ENCODE measurements at places on chromosomes 7 and 10. TPM values are rescaled to one million over a fixed set of nuclear protein-coding genes. Genes with fewer than 3 reads are reported as not detected.

GRCh38 chr7:117011419-117012260 is 58.3 kb downstream of the ST7 start:
- DNase-seq = no peak

- DNase-seq = peak; percentile 32
Observed at GRCh38 chr7:510131-510481, 9.5 kb downstream of the PDGFA start.

DNA sequence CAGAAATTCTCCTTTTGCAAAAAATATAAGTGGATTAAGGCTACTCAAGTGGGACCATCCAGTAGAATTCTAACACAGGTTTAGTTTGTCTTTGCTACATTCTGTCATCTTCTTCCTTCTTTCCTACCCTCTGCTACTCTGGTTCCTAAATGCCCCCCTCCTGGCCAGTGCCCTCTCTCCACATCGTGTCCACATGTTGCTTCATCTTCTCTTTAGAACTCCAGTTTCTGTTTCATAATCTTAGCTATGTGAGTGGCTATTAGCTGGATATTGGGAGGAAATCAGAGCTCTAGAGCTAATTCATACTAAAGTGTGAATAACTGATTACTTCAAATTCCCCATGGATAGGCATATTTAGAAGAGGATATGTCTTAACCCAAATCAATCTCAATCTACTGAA is 528.5 kb downstream of the LRMDA start:
- DNase-seq = no peak

Gene C10orf143
- total RNA-seq = 1.3 TPM

Gene INA
- total RNA-seq = not detected

- DNase-seq = no peak
Observed at GRCh38 chr7:18962031-18962430, 155.4 kb downstream of the TWIST1 start.

Gene COL17A1
- 0.32 TPM for total RNA-seq

GRCh38 chr7:101935521-101936141 is 118.2 kb downstream of the CUX1 start:
- DNase-seq = peak; percentile 81

DNA sequence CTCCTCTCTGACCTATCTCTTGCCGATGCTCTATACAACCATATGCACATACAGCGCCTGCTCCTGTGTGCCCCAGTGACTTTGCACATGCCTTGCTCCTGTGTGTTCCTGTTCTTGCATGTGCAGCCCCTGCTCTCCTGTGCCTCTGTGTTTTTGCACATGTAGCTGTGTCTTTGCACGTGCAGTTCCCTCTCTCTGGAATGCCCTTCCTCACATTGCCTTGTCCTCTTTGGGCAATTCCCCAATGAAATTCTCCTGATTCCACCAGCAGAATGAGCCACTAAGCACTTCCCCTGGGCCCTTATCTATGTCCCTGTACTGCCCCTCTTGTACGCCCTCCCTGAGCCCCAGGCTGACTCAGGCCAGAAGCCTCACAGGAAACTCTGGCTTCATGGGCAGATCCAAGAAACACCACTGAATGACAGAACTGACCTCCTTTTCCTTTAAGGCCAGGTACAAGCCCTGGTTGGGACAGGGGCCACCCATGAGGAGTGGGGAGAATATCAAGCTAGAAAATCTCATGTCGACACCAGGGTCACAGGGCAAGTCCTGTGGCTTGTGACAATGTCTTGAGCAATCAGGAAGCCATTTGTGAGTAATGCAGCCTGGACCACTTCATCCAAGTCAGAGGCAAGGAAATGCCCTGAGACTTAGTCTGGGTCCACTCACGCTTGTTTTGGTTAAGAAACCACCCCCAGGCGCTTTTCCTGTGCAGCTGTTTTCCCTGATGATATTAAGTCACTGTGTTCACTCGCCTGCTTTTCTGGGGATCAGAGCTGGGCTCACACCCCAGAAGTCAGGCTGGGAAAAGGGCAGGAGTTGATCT is 1.9 kb upstream of the ARHGAP22 start:
- DNase-seq = no peak

- peak; percentile 41 for DNase-seq
Observed at GRCh38 chr7:55280031-55280454, 85.1 kb upstream of the LANCL2 start.

DNA sequence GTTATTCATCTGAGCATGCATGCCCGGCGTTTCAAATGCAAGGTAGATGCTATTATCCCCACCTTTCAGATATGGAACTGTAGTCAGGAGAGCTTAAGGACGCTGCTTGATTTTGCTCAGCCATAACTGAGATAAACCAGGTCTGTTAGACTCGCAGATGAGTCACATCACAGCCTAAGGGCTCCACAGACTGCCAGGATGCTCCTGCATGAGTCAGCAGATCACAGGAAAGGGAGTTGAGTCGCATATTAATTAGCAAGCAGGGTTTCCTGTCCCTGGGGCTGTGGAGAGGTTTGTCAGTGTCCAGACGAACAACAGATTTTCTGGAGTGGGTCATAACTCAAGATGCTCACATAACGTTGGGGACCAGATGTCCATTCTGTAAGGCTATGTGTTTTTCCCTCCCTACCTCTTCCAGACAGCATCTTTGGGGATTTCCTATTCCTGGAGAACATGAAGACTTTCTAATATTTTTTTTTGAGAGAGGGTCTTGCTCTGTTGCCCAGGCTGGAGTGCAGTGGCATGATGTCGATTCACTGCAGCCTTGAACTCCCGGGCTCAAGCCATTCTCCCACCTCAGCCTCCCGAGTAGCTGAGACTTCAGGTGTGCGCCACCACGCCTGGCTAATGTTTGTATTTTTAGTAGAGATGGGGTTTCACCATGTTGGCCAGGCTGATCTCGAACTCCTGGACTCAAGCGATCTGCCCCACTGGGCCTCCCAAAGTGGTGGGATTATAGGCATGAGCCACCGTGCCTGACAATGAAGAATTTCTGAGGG is 36.7 kb downstream of the PFKFB3 start:
- DNase-seq = no peak

DNA sequence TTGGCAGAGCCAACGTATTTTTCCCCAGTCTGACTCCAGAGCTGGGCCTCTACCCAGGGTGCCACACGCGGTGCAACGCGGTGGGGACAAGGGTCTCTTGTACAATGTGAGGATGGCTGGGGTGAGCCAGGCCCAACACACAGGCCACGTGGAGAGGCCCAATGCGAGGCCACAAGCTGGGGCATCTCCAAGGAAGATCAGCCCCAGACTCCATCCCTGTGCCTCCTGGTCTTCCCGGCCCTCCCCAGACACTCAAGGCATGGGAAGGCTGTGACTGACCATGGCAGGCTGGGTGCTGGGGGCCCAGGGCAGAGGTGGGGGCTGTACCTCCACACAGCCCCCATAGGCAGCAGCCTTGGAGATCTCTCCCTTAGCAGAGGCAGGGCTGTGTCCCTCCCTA is 135.3 kb upstream of the FAM20C start:
- DNase-seq = peak; percentile 15

GRCh38 chr7:518630-519483 is 789 bp downstream of the PDGFA start:
- peak; percentile 91 for DNase-seq

DNA sequence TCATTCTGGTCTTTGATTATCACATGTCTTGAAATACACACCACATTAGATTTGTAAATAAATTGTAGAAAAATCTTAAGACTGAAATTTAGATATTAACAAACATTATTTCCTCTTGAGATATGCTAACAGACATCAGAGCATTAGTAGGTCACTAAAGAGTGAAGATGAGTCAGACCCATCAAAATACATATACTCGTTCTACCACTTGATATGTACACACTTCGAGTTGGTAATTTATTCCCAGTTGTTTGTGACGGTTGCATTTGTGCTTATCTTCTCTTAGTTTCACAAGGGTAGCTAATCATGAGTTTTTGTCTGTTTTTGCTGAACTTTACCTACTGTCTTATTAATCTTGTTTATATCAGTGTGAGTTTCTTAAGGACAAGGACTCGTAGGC is 383.4 kb downstream of the AUTS2 start:
- DNase-seq = no peak

GRCh38 chr10:79189853-79190435 is 121.2 kb downstream of the ZMIZ1 start:
- no peak for DNase-seq

- DNase-seq = no peak
Observed at GRCh38 chr10:31866118-31866670, 62.4 kb downstream of the ARHGAP12 start.

DNA sequence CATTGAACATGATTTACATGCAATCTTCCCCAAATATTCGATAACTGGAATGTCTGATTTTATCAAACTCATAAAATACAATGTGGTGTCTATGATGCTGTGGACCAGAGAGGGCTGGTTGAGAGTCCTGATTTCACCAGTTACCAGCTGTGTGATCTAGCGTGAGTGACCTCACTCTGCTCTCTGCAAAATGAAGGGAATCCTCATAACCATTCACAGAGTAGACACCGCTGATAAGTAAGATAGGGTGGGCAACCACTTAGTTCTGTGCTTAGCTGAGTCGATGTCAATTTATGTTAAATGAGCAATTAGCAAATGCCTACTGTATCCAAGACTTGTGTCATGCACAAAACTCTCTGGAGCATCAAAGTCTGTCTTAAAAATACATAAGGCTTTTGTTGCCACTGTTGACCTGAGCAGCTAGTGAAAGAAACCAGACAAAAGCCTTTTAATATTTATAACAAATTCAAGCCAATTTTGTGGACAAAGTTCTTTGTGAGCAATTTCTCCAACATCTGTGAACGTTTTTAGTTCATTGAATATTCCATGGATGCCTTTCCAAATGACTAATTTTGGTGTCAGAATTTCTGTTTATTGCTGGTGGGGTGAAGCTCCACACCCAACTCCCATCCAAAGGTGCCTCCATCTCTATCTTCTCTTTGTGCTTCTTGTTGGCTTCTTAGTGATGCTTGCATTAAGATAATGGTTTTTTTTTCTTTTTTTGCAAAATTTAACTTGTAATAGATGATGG is 314.2 kb downstream of the ADRA2A start:
- no peak for DNase-seq

- no peak for DNase-seq
Observed at GRCh38 chr7:142327628-142328405, 70.0 kb upstream of the PRSS58 start.

GRCh38 chr7:47420122-47420780 is 161.7 kb downstream of the TNS3 start:
- DNase-seq = no peak

- DNase-seq = no peak
Observed at GRCh38 chr7:146129296-146129695, 12.7 kb downstream of the CNTNAP2 start.

Gene CALU
- total RNA-seq = 186 TPM

- DNase-seq = no peak
Observed at GRCh38 chr7:96273716-96274115, 48.2 kb downstream of the SLC25A13 start.

DNA sequence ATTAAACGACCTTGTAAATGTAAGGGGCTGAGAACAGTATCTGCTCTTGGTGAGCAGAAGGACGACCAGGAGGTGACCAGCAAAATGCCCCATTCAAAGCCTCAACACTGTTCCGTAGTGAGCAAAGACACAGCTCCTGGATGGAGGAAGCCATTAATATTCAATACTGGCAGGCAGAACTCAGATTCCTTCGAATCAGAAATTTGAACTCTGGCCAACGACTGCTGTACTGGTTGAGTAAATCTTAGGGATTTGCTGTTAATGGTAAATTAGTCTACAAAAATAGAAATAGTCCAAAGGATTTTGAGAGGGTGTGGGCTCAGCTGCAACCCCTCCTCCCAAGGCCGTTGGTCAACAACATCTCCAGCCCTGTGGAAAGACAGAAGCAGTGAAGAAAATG is 130.5 kb upstream of the PFKP start:
- no peak for DNase-seq

Gene RAB18
- total RNA-seq = 124 TPM

DNA sequence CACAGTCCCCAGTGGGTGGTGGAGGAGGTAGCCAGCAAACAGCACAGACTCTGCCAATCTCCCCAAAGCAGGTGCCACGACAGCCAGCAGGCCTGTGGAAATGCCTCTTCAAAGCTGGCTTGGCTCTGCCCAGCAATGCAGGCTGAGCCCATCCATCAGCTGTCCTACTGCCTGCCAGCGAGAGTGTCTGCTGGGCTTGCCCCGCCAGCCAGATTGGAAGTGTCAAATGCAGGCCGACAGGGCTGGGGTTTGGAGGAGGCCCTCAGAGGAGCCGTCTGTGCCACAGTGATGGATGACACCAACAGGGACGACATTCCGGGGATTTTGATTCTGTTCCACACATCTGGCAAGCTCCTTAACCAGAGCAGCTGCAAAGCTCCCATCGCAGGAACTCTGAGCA is 16.7 kb downstream of the HABP2 start:
- DNase-seq = peak; percentile 64

DNA sequence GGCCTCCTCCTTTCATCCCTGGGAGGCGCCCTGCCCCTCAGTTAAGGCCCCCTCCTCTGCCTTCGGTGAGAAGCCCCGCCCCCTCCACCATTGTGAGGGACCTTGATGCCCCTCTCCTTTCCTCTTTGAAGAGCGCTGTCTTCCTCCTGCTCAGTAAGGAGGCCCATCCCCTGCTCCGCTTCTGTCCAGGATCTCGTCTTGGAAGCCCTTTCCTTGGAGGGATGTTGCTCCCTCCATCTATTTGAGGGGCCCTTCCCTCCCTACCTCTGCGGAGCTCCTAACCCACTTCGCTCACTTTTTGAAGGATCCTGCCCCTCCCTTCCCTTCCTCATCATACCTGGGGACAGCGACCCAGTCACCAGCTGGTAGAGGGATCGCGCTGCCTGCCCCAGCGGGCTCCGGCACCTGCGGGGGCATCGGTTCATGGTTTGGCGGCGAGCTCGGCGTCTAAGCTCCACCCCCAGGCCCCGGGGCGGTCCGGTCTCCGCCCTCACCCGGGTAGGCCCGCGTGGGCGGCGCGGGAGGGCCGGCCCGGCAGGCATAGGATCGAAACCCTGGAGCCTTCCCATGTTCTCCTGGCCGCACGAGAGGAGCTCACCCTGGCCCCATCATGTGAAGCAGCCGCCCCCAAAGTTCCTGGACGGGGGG is 4.1 kb downstream of the KCNIP2 start:
- peak; percentile 72 for DNase-seq

Gene FAM13C
- 5.4 TPM for total RNA-seq

DNA sequence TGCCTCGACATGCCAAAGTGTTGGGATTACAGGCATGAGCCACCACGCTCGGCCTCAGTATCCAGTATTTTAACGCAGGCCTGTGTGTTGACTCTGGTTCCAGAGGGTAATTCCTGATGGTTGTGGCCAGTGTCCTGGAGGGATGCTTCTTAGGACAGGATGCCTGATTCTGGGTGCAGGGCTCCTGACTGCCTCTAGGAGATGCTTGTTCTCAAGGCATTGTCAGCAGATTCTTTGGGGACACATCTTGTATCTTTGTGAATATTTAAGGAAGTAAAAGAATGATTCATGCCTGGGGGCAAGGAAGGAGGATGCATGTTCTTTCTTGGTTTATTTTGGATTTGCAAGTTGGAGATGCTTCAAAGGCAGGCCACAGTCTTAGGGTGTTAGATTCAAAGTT is 2.2 kb downstream of the ZDHHC4 start:
- no peak for DNase-seq

Gene PRKCQ
- 0.12 TPM for total RNA-seq

GRCh38 chr10:12509016-12509793 is 159.9 kb downstream of the CAMK1D start:
- no peak for DNase-seq
